Hematopoietic multipotent progenitor cell treated with erythropoietin and hydrocortisone succinate and interleukin-3 and kit ligand, for 15 days (in vitro differentiated cells): ENCODE measurements at places on chromosomes 7 and 10.

- DNase-seq = no peak
These were observed 143.4 kb downstream of the TCF7L2 start for GRCh38 chr10:113093188-113094113.

- DNase-seq = no peak
These were observed 137.3 kb downstream of the PTPN20 start for GRCh38 chr10:47048526-47048905.

GRCh38 chr10:31384589-31384949, 65.6 kb downstream of the ZEB1 start:
- no peak for DNase-seq

- no peak for DNase-seq
These were observed 141.3 kb downstream of the RAB11FIP2 start for GRCh38 chr10:117905404-117905803.

DNA sequence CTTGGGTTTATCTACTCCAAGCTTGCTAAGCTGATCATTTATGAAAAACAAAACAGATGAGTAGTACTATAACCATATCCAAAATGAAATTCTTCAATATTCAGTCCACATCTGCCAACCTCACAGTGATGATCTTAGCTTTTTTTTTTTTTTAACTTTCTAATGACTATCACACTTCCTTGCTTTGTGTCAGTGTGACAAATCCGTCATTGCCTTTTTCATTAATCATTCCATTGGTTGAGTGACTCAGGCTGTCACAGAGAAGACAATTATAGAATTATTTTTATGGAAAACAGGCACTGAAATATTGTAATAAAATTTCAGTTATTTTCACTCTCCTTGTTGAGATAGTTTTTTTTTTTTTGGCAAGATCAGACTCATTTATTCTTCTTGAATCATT, 70.7 kb downstream of the CPVL start:
- DNase-seq = no peak

GRCh38 chr7:108029034-108029433, 26.1 kb upstream of the LAMB1 start:
- no peak for DNase-seq

GRCh38 chr7:139572071-139572470, 48.6 kb downstream of the CLEC2L start:
- no peak for DNase-seq

- peak; percentile 86 for DNase-seq
These were observed 45.9 kb downstream of the SGMS1 start for GRCh38 chr10:50577681-50578350.

- no peak for DNase-seq
These were observed 76.0 kb downstream of the HIP1 start for GRCh38 chr7:75662579-75663301.

DNA sequence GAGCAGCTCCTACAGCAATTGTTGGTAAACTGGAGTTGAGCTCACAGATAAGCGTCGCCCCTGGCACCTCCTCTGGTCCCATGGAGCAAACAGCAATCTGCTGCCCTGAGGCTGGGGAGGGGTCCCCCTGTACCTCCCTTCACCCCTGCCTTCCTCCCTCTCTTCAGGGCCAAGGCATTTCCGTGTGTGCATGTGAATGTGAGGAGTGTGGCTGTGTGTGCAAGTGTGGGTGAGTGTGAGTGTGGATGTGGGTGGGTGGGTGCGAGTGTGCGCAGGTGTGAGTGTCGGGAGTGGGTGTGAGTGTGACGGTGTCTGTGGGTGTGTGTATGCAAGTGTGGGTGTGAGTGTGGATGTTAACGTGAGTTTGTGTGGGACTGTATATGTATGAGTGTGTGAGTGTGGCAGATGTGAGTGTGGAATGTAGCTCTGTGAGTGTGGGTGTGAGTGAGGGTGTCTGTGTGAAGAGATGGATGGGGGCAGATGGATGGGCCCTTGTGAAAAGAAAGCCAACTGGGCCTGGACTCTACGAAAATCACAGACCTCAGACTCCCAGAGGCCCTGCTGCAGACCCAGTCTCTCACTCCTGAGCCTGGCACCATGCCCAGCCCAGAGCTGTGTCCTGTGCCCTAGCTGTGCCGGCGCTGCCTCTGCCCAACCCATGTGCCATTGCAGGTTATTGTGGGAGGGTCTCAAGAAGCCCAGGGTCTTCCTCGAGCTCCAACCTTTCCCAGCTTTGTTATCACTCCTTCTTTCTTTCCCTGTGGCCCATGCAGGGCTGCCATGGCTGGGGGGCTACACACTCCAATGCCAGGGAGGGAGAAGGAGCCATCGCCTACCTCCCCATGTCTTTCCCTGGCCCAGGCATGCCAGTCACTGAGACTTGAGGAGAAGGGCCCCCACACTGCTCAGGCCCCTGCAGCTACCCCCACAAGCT, 73.9 kb downstream of the GRID1 start:
- DNase-seq = no peak

GRCh38 chr7:98418271-98418635, 17.4 kb upstream of the BAIAP2L1 start:
- no peak for DNase-seq

GRCh38 chr10:30170814-30171213, 111.4 kb upstream of the JCAD start:
- DNase-seq = no peak

DNA sequence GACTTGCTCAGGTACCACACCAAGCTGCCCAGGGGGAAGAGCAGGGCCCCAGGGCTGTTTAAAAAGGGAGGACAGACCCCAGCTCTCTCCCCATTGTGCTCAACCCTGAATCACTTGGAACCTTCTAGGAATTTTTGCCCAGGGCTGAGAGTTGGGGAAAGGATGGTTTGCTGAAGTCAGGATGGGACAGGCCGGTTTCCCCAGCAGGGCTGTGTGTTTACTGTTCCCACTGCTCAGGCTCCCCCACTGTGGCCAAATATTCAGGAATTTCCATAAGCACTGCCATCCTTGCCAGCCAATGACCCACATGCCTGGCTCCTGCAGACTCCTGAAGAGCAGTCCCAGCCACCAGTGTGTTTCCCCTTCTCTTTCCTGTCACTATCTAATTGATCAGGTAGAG, 120.7 kb downstream of the WDFY4 start:
- no peak for DNase-seq

DNA sequence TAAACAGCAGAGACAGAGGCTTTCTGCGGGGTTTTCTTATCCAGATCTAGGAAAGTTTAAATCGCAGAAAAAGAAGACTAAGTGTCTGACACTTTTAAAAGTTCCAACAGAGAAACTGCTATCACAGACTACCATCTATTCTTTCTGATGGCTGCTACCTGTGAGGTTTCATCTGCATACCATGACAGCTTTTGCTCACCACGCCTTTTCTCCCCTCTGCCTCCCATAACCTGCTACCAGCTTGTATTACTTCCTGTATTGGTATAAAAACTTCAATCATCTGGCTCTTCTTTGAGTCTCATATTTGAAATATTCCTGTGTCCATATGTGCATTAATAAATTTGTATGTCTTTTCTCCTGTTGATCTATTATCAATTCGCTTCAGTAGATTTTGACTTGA, 34.1 kb upstream of the RTKN2 start:
- DNase-seq = no peak

GRCh38 chr7:132118641-132119040, 457.6 kb downstream of the PLXNA4 start:
- no peak for DNase-seq

DNA sequence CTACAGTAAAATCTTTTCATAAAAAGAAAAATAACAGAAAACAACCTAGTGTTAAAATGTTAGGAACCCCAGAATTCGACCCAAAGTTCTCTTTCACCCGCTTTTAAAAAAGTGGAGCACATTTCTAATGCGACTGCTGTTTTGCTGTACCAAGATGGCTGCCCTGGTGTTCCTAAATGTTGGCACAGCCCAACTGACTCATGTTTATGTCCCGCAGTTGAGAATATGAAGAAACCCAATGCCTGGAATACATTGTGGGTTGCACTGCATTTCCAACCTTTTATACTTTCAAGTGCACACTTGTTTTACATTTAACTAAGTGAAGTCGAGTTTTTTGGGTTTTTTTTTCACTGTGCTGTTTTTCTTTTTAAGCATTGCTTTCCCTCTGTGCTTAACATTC, 944 bp downstream of the STEAP1B start:
- no peak for DNase-seq

DNA sequence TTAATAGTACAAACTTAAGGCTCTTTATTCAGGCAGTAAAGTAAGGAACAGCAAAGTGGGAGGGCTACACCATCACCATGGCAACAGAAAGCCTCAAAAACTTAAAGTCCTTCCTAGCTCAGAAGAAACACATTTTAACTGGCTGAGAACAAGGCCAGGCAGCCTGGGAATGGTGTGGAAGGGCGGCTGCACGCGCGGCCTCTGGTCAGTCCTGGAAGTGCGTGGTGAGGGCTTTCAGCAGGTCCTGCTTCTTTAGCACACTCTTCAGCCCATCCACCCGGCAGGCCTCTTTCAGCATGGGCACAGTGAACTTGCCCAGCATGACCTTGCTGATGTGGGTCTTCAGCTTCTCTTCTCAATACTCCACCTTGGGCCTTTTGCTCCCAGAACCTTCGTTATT, 133.0 kb downstream of the CYP26A1 start:
- no peak for DNase-seq

- DNase-seq = no peak
These were observed 55.7 kb upstream of the CREB5 start for GRCh38 chr7:28356619-28357018.

DNA sequence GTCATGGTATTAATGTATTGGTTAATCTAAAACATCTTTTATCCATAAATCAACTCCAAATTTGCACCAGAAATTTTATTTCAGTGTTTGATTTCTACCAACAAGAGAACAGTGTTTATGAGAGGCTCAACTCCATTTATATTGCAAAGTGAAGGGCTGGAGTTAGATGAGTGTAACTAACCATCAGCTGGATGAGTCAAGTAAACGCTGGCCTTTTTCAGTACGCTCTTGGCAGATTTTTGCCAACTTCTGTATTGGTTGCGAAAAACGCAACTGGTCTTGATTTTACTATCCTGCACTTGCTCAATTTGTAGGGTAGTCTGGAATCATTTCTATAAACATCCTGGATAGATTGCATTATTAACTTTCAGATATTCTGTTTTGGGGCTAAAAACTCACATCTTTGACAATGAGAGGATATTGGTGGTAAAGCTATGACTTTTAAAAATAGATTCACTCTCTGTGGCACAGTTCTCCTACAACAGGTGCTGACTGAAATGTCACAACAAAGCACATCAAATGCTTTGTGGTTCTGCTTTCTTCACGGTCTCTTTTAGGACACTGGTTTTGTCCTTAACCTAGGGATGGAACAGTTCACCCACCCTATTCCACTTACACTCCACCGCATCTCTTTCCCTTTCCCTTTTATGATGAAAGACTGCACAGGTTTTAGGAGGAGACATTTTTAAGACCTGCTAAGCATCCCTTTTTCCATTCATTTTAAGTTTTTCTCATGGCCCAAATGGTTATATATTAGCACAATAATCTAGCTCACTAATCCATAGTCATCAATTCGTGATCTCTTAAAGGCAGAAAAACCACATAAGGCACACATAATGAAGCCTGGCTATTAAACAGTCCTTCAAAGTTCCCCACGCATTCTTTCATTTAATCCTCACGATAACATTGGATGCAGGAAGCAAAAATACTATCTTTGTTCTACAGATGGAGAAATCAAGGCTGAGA, 12.8 kb downstream of the CACNA2D1 start:
- no peak for DNase-seq

GRCh38 chr10:114261076-114261475, 22.0 kb downstream of the VWA2 start:
- no peak for DNase-seq

DNA sequence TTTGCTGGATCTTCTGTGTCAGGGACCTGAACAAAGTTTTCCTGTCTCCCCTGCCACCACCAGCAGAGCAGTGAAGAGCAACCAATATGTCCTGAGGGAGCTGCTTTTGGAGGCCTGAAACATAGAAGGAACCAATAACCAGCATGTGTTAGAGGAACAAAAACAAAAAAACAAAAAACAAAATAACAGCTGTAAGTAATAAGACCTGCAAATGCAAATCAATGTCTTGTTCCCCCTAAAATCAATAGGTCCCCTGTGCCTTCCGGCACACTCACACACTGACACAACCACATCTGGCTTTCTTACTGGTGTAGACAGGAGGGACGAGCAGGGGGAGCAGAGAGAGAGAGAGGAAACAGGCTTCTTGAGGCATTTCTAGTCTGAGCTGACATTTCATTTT, 94.1 kb downstream of the NRG3 start:
- no peak for DNase-seq

- DNase-seq = no peak
These were observed 30.1 kb upstream of the FOXL3 start for GRCh38 chr7:259751-260405.

GRCh38 chr7:80775897-80776296, 137.5 kb downstream of the CD36 start:
- no peak for DNase-seq

DNA sequence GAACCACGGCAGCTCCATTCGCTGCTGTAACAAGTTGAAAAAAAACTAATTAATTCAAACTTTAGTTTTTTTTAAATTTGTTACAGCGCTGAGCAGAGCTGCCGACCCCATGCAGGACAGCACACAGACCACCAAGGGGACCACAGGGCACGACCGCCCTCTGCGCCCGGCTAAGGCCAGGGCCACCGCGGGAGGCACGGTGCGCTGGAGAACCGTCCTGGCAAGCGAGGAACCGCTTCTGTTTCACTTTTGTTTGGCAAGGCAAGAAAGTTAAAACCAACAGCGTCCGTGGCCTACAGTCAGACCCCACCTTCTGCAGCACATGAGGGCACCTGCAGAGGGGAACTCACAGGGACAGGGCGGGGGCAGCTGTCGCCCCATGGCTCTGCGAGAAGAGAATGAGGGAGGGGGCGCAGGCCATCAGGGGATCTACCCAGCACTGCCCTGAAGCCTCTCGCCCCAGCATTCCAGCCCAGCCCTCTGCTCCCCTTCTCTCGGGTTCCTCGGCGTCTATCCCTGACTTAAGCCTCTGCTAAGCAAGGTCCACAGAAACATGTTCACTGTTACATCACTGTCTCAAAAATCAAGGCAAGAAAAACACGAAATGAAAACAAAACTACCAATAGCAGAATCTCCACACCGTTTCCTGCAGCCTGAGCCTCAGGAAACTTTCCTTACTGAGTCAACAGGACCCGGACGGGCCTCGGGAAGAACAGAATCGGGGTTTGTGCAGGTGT, 204.4 kb downstream of the DIP2C start:
- no peak for DNase-seq

GRCh38 chr10:105807935-105808587, 1167.0 kb downstream of the SORCS3 start:
- DNase-seq = no peak

- no peak for DNase-seq
These were observed 37.1 kb upstream of the BICC1 start for GRCh38 chr10:58475322-58476277.

DNA sequence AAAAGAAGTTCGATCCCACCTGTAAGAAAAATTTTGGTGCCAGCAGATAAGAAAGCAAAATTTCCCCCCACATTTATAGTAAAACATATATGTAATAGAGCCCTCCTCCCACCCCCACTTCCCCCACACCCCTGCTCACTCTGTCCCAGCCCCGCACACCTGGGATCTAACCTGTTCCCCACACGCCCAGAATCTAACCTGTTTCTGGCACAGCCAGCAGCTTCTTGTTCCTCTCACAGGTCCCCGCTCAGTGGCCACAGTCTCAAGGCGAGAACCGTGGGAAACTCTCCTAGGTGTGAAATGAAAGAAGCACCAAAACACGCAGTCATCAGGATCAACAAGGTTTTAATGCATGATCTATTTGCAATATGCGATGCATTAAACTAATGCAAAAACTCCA, 32.8 kb downstream of the LYZL1 start:
- DNase-seq = no peak

GRCh38 chr10:116621934-116622655, 1.3 kb downstream of the PNLIPRP2 start:
- DNase-seq = no peak
